ENCODE measurements at places on chromosomes 11 and 22.

GRCh38 chr22:43266076-43266475, 77.1 kb downstream of the SCUBE1 start:
- DNase-seq: no peak

DNA sequence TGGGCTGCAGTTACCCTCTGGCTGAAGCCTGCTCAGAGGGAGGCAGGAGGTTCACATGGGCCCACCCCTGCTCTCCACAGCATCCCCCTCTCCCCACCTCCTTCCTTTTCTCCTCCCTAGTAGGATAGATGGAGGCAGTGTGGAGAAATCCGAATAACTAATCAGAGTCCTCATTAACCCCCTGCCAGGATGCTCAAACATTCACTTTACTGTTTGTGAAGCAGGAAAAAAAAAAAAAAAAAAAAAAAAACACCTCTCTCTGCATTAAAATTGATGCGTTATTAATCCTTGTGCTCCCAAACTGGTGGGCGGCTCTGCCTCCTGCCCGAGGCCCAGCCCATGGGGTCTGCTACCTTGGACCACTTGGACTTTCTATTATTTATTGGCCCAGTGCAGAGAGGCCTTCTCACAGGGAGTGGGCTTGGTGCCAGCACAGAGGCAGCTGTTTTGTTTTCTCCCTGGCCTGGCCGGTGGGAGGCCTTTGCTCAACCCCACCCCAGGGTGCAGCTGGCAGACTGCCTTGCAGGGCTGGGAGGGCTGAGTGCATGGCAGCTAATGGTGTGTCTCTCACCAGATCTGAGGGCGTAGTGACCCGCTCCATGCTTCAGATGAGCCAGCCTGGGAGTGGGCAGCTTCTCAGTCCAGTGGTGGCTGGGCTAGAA, 150.7 kb downstream of the PKNOX2 start:
- DNase-seq: peak; percentile 13

- DNase-seq: no peak
These were observed 370.9 kb downstream of the TBC1D22A start for GRCh38 chr22:47133061-47133969.

GRCh38 chr11:106242718-106243415, 165.4 kb downstream of the AASDHPPT start:
- peak; percentile 3 for DNase-seq

DNA sequence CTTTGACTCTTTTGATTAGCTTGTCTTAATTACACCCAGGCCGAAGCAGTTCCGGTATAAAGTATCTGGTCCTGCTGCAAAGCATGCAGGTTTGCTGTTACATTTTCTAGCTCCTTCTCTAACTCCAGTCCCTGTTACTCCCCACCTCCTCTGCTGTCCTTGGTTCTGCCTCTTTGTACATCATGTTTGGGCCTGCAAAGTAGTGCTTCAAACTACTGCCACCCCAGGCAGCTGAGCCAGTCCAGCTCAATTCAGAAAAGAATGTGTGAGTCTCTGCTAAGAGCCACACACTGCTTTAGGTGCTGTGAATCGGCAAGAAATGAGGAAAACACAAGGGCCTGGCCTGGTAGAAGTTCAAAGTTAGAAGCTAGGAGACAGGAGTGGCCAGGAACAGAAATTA, 136.0 kb downstream of the SERGEF start:
- no peak for DNase-seq

- no peak for DNase-seq
These were observed 181.5 kb downstream of the KIF18A start for GRCh38 chr11:27926486-27926885.

DNA sequence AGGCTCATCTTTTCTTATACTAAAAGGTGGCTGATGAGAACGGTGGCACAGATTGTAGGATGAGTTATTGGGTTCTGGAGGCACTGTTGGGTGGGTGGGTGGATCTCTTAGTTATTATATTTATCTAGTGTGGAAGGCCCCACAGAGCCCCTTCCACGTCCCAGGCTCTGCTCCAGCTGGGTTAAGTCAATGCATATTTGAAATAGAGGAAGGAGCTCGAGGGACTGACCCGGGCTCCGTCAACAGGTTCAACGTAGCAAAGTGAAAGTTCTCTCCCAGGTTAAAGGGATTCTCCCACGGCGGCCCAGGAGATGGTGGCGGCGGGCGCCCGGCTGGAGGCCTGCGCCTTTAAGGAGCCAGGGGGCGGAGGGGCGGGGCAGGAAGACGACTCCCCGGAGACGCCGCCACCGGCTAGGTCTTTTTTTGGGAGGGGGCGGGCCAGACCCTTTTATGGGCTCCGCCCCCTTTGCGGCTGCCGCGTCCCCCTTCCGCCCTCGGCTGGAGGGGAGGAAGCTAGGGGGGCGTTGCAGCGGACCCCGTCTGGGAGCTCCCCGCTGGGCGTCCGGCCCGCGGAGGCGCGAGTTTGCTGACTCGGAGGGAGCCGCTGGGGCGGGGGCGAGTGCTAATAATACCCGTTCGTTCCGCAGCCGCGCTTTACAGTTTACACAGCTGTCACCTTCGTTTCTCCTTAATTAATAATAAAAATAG, 1.5 kb upstream of the INPPL1 start:
- peak; percentile 58 for DNase-seq

DNA sequence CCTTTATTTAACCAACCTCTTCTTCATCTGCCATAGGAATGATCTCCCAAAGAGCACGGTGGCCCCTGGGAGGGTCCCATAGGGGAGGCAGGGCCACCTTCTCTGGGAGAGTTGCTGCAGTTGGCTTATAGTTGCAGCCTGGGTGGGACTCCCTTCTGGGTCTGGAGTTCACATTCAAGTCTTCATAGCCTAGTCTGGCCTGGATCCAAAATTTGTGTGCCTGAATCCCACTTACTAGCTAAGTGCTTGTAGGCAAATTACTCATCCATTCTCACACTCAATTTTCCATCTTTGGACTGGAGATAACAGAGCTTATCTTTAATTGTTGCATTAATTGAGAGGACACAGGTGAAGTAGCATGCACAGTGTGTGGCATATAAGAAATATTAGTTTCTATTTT, 163.6 kb downstream of the GRIK4 start:
- DNase-seq: no peak

DNA sequence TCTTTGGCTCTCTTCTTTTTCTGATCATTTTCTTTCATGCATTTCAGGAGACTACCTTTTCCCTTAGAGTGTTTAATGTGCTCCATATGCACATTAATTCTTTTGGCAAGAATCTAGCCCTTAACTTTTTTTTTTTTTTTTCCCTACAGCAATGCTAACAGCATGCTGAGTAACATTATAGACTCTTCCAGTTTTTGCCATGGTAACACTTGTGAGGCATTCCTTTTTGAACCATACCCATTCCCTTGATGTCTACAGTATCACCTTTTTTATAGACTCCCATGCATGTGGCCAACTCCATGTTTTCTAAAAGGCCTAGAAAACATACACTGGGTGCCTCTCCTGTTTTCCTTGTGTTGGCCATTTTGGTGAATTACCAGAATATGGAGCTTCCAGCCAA, 2.9 kb upstream of the MRPL17 start:
- no peak for DNase-seq

- no peak for DNase-seq
These were observed 9.6 kb downstream of the OR52K1 start for GRCh38 chr11:4491878-4492606.

- no peak for DNase-seq
These were observed 368.3 kb downstream of the CADM1 start for GRCh38 chr11:115135936-115136335.

DNA sequence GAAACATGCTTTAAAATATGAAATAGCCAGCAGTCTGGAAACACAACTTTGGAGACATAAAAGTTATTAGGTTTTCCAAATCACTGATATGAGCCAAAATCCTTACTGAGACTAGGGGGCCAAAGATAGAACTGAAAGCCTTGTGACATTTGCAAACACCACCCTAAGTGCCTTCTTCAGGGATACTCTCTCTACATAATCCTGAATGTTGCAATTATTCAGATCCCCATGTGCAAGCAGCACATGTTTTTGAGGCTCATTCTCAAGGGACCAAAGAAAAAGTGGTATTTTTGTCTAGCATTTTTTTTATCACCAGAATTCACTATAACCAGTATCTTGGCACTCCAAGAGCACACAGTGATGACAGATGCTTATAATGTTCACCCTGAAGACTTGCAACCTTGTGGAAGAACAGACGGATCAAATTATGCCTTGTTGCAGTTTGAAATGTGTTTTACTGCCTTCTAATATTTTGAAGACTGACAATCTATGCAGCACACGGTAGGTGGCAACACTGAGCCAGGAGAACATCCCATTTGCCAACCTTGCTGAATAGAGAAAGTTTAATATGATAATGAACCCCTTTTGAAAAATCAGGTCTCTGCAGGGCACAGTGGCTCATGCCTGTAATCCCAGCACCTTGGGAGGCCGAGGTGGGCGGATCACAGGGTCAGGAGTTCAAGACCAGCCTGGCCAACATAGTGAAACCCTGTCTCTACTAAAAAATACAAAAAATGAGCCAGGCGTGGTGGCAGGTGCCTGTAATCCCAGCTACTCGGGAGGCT, 78.5 kb downstream of the PLEKHA7 start:
- DNase-seq: no peak

GRCh38 chr11:1040428-1041148, 4.1 kb upstream of the MUC6 start:
- DNase-seq: no peak

DNA sequence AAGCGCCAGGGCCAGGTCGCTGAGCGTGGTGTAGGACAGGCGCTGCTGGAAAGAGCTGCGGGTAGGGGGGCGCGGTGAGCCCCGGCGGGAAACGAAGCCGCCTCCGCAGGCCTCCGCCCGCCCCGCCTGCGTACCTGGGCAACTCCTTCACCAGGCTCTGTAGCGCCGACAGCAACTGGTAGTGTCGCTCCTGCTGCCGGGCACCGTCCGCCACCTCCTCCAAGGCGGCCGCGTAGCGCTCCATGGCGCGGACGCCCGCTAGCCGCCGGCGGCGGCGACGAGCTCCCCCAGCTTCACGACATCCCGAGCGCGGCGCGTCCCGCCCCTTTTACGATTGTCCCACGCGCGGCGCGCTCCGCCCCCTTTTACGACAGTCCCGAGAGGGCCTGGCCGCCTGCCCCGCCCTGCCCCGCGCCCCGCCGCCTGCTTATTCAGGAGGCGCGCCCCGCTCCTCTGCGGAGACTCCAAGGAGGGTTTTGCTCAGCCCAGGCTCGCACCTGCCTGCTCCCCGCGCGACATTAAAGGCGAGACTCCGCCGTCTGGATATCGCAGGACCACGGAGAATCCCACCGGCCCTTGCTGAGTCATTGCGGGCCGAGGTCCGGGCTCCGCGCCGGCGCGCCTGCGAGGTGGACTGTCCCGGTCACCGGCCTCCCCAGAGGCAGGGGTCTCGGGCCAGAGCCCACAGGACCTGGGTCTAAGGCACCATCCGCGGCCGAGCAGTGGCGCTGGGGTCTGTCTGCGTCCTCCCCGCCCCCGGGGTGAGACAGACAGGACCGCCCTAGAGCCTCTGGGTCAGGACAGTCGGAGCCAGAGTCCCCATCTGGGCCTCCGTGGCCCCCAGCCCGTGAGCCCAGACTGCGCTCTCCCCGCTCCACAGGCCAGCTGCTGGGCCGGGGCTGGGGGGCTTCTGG, at the start of gene DGCR6L:
TSS of gene DGCR6L (minus strand) at position 316 of the 914 bp plus-strand sequence. CDS start at position 244, 72 bp downstream.
- DNase-seq: peak; percentile 62

DNA sequence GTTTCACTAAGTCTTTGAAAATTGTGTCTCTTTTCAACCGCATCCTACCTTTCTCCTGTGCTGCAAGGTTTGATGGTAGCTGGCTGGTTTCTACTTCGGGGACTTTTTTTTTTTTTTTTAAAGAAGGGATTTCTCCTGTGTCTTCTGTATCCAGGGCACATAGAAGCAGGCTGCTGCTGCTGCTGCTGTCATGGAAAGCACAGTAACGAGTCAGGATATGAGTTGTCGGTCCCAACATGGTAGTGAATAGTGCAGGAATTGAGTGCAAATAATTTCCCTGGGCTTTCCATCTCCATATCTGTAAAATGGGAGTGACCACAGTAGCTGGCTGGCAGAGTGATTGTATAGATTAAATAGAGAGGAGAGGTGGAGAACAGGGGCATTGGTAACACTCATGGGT, 118.3 kb upstream of the NAV2 start:
- DNase-seq: no peak

DNA sequence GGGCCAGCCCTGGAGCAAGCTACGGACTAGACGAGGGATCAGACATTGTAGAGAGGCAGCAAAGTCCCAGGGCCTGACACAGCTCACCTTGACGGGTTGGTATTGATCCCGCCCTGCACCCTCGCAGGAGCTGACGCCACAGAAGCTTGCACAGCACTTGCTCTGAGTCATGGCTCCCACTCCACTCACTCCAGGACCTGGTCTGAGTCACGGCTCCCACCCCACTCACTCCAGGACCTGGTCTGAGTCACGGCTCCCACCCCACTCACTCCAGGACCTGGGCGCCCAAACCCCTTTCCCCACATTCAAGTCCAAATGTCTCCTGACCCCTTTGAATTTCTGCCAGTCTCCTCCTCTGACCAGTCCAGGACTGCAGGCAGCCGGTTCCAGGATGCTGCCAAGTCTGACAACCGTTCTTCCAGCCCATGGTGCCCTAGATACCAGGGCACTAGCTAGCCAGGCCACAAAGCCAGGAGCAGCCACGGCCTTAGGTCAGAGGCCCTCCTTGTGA, 6.0 kb upstream of the PNPLA5 start:
- no peak for DNase-seq

DNA sequence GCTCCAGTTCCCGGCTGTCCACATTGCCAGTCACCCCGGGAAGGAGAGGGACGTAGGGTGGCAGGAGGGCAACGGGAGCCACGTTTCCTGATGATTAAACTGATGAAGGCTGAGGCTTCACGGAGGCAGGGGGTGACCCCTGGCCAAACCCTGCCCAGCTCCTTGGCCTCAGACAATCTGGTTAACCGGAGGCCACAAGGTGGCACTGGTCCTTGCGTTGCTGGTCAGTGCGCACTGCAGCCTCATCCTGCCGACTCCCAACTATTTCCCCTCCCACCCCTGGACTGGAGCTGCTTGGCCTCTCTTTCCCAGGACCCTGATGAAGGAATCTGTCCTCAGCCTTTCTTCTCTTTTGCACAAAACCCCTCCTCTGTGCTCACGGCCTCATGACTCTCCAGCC, 75.3 kb downstream of the PDE2A start:
- DNase-seq: no peak

DNA sequence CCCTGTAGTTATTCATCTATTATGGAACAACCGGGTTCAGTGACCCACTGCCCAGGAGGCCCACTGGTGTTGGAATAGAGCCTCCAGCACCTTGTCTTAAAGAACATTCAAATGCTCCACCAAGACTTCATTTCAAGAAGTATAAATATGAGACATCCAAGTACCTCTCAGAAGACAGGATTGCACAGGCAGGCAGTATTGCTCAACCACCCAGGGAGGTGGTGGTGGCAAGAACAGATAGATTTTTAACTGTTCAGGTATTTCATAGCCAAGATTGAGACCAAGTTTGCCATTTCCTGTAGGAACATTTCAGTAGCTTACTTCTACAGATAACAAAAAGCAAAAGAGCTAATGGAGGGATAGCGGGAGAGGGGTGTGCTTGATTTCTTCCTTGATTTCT, 78.7 kb downstream of the COMMD9 start:
- DNase-seq: no peak

- DNase-seq: no peak
These were observed 30.0 kb downstream of the LINC01488 start for GRCh38 chr11:69511358-69512055.

- no peak for DNase-seq
These were observed 382.6 kb downstream of the KCNA4 start for GRCh38 chr11:29634244-29634643.

GRCh38 chr11:84899740-84900139, 727.4 kb downstream of the DLG2 start:
- no peak for DNase-seq

- no peak for DNase-seq
These were observed 865.1 kb upstream of the CNTN5 start for GRCh38 chr11:98155696-98156095.

GRCh38 chr11:14308114-14308896, 50.7 kb downstream of the RRAS2 start:
- peak; percentile 7 for DNase-seq

GRCh38 chr11:131694526-131695424, 324.4 kb downstream of the NTM start:
- peak; percentile 1 for DNase-seq
